ENCODE measurements at places on chromosomes 16 and 17. TPM values are rescaled to one million over a fixed set of nuclear protein-coding genes. Genes with fewer than 3 reads are reported as not detected.

- DNase-seq: no peak
Observed at GRCh38 chr17:29881256-29881655, 48.8 kb downstream of the SSH2 start.

SLC6A2 gene
- polyA plus RNA-seq: not detected

GRCh38 chr16:67310561-67310960 is 16.0 kb downstream of the KCTD19 start:
- DNase-seq: no peak

- peak; percentile 92 for DNase-seq
Observed at GRCh38 chr17:41521574-41522261, 3.0 kb upstream of the KRT15 start.

- no peak for DNase-seq
Observed at GRCh38 chr16:14351647-14352046, 278.4 kb downstream of the PARN start.

DNA sequence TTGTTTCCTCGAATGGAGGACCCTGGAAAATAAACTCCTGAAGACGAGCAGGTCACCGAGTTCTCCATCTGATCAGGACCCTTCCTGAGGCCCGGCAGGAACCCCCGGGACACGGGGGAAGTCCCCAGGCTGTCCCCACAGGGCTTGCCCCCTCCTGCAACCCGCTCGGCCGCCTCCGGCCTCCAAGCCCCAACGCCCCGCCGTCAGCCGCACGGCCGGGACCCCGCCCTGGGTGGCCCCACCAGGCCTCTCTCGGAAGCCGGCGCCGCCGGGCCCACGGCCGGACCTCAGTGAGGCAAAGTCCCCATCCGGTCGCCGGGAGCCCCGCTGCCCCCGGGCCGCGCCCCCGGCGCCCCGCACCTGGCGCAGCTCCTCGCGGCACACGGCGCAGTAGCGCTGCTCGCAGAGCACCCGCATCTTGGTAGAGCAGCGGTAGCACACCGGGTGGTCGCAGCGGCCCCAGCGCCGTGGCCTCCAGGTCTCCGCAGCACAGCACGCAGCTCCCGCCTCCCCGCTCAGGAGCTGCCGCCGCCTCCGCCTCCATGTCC is 383 bp downstream of the ZNF598 start:
- DNase-seq: no peak

- peak; percentile 90 for DNase-seq
Observed at GRCh38 chr16:70454222-70455034, at the start of gene FCSK. Gene FCSK, plus strand, starts transcription at chr16:70454595. Its CDS starts 8,596 bp downstream, at chr16:70463191.

GRCh38 chr17:40091691-40092397 is 8.5 kb downstream of the NR1D1 start:
- peak; percentile 65 for DNase-seq

GRCh38 chr17:19242323-19242722 is 5.2 kb downstream of the EPN2 start:
- peak; percentile 46 for DNase-seq

DNA sequence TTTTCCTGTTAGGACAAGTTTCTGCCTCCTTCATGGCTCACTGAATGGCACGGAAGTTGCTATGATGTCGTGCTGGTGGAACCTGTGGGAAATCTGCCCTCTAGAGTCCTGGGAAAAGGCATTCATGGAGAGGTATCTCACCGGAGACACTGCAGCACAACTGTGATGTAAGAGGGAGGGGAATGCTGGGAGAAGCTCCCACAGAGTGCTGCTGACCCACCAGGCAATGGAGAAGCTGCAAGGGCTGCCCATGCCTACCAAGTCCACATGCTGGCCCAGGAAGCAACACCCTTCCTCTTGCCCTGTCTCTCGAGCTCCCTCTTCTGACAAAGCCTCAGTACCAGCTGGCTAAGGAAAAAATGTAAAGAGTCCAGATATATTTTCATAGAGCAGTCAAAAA is 45.2 kb upstream of the SLC5A11 start:
- DNase-seq: no peak

- DNase-seq: no peak
Observed at GRCh38 chr16:55663765-55664677, 8.2 kb downstream of the SLC6A2 start.

- no peak for DNase-seq
Observed at GRCh38 chr16:2856686-2857450, 1.1 kb downstream of the PRSS22 start.

DNA sequence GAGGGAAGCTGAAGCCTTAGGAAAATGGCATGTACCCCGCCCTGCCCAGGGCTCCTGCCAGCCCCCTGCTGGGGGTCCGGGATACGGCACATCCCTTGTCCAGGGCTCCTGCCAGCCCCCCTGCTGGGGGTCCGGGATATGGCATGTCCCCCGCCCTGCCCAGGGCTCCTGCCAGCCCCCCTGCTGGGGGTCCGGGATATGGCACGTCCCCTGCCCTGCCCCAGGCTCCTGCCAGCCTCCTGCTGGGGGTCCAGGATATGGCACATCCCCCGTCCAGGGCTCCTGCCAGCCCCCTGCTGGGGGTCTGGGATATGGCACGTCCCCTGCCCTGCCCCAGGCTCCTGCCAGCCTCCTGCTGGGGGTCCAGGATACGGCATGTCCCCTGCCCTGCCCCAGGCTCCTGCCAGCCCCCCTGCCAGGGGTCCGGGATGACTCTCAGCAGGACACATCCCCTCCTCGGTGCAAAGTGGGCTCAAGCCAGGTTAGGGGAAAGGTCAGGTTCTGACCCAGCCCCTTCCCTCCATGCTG is 43.2 kb downstream of the RPH3AL start:
- peak; percentile 57 for DNase-seq

CIBAR2 gene
- 1.5 TPM for polyA plus RNA-seq

NGFR gene
- 1.1 TPM for polyA plus RNA-seq

- DNase-seq: no peak
Observed at GRCh38 chr17:66562119-66562518, 259.7 kb downstream of the PRKCA start.

DNA sequence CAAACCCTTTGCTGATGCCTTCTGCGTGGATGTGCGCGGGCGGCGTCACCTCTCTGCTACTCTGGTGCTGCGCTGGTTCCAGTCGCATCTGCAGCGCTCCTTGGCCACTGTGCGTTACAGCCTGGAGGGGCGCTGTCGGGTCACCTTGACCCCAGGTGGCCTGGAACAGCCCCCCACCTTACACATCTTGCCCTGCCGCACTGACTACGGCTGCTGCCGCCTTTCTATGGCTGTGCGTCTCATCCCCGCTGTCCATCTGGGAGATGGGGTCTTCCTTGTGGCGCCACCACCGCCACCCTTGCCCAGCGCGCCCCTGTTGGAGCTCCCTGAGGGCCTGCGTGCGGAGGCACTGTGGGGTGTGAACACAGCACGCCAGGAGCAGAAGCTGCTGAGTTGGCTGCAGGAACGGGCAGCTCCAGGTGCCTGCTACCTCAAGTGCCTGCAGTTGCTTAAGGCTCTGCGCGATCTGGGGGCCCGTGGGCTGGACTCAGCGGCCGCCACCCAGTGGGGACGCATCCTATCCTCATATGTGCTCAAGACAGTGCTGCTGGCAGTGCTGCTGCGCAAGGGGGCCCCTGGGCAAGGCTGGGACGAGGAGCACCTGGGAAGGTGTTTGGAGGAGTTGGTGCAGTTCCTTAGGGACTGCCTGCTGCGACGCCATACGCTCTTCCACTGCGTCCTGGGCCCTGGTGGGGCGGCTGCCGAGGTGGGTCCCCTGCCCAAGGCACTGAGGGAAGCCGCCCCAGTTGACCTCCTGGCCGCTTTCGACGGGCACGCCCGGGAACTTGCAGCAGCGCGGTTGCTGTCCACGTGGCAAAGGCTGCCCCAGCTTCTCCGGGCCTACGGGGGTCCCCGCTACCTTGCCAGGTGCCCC is 1.6 kb downstream of the ITPRIPL2 start:
- DNase-seq: no peak

DNA sequence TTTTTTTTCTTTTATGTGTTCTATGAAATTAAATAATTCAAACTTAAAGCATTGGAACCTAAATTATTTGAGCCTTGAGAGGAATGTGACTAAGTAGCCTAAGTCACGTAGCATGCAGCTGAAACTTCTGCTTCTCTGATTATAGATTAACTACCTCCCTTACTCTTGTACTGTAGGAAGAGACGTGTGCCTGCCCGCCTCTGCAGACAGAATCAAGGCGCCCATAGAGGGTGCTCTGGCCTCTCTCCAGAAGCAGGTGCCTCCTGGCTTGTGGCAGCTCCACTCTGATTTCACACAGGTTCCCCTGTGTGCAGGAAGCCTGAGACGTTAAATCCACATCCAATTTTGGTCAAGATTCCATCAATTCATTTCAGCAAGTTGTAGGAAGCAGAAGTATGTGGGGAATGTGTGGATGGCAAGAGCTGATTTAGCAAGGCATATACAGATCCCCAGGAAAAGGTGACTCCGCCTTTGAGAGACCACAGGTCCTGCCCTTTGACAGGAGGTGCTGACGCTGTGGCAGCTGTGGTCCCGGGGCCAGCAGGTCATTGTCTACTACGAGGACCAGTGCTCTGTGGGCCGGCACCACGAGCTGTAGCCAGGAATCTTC is 1418.8 kb downstream of the CDH11 start:
- DNase-seq: peak; percentile 53

ST6GALNAC2 gene
- 3.9 TPM for polyA plus RNA-seq

GRCh38 chr16:89410794-89411309 is 79.5 kb downstream of the ANKRD11 start:
- DNase-seq: peak; percentile 89

DNA sequence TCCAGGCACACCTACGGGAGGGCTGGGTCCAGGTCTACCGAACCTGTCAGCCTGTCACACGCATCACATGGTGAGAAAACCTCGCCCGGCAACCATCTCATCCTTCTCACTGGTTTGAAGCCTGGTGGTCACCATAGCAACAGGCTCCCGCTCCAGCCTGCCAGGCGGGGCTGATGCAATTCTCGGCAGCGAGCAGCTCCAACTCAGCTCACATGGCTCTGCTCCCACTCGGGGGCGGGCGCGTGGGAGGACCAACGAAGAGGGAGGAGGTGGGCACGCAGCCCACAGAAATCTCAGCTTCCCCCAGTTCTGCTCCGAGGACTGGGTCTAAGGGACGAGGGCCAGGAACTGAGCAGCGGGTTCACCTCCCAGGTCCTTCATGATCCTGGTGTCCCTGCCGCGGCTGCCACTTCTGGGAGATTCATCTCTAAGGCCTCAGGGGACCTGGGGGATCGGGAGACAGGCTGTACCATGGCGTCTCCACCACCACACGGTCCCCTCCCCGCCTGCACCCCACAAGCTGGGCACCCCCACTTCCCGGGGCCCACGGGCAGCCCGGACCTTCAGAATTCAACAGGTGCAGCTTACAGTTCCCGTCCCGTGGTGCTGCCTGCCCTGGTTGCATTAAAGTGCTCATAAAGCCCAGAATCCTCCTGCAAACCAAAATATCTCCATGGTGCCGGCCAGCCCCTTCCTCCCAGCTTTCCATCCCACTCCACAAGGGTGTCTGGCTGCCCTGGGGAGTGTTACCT is 25.8 kb downstream of the ABR start:
- DNase-seq: no peak

DNA sequence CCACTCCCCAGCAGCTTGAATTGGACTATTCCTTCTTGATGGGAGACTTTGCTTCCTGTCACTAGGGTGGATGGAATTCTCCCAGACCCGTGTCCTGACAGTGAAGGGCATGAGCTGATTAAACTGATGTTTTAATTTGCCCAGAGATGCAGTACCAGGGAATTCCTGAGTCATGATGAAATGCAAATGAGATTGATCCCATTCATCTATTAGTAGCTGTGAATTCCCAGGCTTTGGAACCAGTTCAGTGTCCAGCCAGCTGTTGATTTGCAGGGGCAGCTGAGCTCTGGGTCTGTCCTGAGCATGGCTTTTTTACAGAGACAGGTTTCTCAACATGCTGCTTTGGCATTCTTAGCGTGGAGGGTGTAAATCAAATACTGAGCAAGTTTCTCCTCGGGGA is 157.9 kb downstream of the PITPNC1 start:
- no peak for DNase-seq

NTN1 gene
- polyA plus RNA-seq: 16.6 TPM

GP1BA gene
- polyA plus RNA-seq: not detected

DNA sequence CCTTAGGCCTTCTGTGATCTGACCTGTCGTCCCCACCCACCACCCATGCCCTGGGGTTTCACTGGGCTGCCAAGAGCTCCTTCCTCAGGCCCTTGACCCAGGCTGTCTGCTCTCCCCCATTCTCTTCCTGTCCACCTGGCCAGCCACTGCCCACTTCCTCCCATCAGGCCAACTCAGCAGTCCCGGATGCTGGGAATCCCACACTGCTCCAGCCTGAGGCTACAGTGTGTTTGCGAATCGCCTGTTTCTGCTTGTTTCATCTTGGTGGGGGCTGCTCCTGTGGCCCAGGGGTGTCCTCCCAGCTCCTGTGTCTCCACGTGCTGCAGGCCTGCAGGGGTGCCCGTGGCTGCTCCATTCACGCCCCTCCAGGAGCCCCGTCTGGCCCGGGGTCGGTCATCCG is 839 bp upstream of the METRN start:
- no peak for DNase-seq

RNF227 gene
- 1.1 TPM for polyA plus RNA-seq

GRCh38 chr17:28480799-28481571 is 7.5 kb downstream of the SLC13A2 start:
- DNase-seq: no peak

DNA sequence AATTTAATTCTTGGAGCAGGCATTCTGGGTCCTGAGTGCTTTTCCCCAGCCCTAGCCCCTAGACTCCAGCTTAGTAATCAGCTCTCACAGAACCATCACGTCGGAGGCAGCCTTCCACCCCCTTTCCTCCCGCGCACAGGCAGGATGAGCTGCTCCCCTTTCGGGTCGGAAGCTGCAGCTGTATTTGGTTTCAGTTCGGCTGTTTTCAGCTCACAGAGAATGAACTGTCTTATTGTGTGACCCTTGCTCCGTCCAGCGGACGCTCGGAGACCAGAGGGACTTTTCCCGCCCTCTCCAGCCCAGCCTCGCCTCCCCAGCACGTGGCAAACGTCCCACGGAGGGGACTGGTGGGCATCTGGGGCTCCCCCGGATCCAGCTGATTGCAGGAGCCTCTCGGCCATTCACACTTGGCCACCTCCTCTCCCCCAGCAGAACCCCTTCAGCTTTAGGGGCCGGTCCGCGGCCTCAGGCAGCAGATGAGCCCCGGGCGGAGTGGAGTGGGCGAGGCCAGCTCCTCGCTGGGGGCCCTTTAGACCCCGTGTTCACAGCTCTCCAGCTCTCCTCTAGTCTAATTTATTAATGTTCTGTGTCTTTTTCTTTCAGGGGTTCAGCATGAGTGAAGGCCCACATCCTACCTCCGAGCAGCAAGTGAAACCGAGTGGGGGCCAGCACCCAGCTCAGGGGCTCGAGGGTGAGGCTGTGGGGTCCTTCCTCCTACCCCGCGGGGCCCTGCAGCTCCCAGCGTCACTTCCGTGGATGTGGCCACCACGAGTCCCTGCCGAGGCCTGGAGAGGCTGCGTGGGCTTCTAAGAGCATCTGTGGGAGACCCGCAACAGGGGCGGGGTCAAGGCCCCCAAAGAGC is 863 bp upstream of the UTS2R start:
- DNase-seq: no peak

GRCh38 chr16:57534337-57534880 is 2.0 kb downstream of the CCDC102A start:
- no peak for DNase-seq

PTX4 gene
- not detected for polyA plus RNA-seq

- no peak for DNase-seq
Observed at GRCh38 chr17:82323514-82324234, 6.3 kb upstream of the CD7 start.

- DNase-seq: no peak
Observed at GRCh38 chr16:20911361-20911760, 10.8 kb downstream of the LYRM1 start.

All from stomach (tissue), 19 donors.